Renal cortex interstitium (tissue), 15 donors: ENCODE measurements at places on chromosomes 3 and 15. TPM values are rescaled to one million over a fixed set of nuclear protein-coding genes. Genes with fewer than 3 reads are reported as not detected.

DNA sequence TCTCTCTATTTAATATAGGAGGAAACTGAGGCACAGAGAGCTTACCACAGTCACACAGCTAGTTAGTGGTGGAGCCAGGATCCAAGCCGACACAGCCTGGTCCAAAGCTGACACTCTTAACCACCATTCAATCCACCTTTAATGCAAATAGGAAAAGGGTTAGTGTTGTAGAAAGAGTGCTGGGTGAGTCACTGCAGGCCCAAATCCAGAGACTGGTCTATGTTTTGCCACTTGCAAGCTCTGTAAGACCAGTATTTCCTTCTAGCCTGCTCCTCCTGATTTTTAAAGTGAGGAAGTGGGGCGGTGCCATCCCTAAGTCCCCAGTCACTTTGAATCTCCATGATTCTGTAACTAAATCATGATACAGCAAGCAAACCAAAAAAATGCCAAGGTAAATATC lies 111.0 kb downstream of the MECOM start:
- DNase-seq = no peak

DNA sequence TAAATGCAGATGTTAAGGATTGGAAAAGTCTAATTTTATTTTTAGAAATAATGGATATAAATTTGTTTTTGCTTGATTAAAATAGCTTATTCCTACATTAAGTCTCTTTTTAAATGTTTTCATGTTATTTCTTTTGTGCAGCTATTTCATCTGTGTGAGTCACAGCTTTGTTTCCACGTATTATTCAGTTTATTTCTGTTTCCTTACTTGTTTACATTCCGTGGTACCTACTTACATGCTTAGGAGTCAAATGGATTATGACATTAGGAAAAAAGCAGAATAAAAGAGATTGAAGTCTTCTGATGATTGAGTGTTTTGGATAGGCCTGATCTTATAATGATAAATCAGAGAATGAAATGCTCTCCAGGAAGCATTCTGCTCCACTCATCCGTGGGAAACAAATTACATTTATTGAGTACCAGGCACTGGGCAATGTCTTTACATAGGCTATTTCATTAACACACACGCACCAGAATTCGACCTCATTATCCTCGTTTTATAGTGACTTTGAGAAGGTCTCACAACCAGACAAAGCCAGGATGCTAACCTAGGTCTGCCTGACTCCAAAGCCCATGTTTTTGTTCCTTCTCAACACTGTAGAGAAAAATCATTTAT lies 38.1 kb upstream of the RASA2 start:
- DNase-seq = no peak

DNA sequence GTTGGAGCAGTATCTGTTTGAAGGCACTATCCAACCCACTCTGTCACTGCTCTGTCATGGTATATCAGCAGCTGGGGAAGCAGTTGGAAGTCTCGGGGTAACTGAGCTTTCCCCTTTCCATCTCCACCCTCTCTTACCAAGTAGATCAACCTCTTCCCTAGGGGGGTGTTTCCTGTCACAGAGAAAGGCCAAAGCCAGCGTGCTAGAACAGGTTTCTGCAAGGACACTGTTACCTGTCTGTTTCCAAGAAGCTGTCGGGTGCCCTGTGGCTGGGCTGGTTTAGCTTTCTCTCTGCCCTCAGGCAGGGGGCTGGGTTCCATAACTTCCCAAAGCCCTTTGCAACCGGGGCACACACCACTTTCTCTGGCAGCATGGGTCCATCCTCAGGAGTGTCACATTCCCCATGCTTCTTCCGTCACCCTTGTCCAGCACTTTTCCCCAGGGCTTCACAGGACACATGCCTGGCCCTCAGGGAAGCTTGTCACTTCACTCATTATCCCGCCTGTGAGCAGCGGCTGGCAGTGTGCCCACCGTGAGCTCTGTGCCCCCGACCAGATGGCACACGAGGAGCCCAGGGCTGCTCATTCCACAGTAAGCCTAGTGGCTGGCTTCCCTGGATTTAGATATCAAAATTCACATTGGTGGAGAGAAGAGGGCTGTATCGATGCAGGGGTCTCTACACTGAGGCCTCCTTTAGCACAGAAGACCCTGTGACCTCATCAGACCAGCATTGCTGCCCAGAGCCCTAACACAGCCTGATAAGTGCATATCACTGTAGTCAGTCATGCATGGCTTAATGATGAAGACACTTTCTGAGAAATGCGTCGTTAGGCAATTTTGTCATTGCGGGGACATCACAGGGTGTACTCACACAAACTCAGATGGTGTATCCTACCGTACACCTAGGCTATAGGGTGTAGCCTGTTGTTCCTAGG lies 205.8 kb downstream of the SLCO3A1 start:
- DNase-seq = no peak

DNA sequence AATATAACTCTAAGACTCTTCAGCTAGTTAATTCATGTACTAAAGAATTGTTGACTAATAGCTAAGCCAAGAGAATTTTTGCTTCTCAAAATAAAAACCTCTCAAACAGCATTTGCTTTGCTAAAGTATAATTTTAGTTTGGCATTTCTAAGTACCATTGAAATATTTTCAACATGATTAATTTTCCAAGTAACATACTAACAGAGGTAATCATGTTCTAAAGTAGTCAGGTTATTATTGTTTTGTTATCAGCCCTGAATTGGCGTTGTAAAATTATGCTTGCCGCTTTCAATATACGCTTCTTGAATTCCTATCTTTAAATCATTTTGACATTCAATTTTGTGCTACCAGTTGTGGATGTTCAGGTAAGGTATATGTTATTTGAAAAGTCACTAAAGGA lies 134.3 kb downstream of the CNTN6 start:
- DNase-seq = no peak

DNA sequence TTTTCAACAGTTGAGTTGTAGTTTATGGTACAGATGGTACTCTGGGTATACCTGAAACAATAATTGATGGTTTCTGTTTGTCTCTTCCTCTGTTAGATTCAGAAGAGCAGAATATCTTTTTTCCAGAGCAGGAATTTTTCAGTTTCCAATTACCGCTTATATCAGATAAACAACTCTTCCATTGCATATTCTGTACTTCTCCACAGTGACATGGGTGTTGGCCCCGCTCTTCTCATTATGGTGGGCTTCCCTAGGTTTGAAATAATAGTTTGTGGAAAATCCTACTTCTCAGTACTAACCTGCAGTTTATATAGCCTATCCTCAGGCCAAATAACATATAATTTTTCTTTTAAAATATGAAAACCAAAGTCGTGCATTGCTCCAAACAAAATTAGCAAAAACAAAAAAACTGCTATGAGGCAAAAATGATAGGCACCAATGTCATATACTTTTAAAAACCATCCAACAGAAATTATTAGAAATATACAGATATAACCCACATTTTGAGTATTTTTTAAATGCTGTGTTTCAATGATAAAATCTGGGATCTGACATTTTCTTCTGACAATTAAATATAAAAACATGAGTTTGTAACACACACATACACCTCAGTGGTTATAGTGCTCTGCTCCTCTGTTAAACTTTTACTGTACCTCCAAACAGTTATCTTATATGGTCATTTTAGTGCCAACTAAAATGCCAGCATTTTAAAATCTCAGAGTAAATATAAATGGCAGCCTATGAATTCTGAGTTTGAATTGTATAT lies 56.8 kb downstream of the CMSS1 start:
- no peak for DNase-seq

DNA sequence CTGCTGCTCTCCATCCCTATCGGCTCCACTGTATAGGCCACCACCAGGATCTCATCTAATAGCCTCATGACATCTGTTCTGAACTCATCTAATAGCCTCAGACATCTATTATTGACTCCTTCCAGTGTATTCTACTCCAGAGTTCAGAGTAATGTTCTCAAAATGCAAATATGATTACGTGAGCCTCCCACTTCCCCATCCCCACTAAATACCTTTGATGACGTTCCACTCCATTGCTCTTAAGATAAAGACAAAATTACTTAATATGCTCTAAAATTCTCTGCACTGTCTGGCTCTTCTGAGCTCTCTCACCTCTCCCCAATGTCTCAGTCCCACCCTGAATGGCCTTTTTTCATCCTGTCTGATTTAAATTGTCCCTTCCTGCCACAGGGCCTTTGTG lies 94.7 kb downstream of the SAMMSON start:
- no peak for DNase-seq

Gene TGM4
- polyA plus RNA-seq = 0.12 TPM

Gene GPR171
- polyA plus RNA-seq = 0.36 TPM

Gene HIGD2B
- not detected for polyA plus RNA-seq
